ENCODE measurements at places on chromosomes 12 and 14.

DNA sequence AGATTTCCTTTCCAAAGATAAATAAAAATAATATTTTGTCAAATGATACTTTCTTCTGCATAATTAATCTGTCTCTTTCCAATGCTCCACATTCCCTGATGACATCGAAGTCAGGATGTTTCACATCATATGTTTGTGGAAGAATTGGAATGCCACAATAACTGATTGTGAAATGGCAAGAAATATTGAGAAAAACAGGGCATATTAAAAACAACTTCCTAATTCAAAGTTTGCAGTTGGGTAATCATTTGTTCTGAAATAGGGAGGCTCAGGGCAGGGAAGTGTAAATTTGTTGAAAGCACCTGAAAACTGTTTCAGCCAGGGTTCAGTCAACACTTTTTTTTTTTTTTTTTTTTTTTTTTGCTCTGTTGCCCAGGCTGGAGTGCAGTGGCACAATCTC, 50.7 kb downstream of the BCAT1 start:
- DNase-seq, result no peak

DNA sequence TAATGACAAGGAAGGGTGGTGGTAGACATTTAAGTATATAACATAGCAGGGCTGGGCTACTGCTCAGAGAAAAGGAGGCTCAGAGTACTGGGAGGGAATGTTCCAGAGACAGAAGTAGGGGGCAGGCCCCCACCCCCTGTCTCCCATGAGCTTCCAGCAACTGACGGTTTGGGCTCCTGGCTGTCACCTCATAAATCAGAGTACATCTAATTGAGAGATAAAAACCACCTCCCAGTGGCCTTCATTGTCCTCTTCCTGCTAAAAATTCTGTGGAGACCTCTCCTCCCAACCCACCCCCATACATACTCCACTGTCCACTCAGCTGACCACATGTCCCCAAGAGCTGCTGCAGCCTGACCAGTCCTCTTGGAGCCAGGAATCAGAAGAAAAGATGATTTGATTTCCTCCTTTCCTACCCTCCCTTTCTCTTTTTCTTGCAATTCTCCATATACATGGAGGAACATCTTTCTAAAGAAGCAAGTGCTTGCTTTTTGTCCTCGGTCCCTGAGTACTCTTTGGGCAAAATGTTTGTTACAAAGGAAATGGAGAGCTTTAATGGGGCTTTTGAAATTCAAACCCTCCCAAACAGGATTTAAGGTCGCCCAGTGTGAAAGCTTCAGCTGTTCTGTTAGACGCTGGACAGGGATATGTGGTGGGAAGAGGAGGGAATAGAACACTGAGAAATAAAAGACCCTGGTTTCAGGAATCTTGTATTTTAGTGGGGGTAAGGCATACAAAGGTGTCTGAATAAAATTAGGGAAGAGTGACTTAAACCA, 16.4 kb upstream of the KCNA5 start:
- no peak for DNase-seq

- DNase-seq, result no peak
These were observed 200.5 kb downstream of the GXYLT1 start for GRCh38 chr12:41944216-41944615.

- no peak for DNase-seq
These were observed 414.5 kb downstream of the PCNX1 start for GRCh38 chr14:71321574-71322315.

GRCh38 chr12:77167801-77168200, 102.4 kb upstream of the E2F7 start:
- no peak for DNase-seq

GRCh38 chr12:22275843-22276242, 58.7 kb downstream of the ST8SIA1 start:
- peak; percentile 100 for DNase-seq

DNA sequence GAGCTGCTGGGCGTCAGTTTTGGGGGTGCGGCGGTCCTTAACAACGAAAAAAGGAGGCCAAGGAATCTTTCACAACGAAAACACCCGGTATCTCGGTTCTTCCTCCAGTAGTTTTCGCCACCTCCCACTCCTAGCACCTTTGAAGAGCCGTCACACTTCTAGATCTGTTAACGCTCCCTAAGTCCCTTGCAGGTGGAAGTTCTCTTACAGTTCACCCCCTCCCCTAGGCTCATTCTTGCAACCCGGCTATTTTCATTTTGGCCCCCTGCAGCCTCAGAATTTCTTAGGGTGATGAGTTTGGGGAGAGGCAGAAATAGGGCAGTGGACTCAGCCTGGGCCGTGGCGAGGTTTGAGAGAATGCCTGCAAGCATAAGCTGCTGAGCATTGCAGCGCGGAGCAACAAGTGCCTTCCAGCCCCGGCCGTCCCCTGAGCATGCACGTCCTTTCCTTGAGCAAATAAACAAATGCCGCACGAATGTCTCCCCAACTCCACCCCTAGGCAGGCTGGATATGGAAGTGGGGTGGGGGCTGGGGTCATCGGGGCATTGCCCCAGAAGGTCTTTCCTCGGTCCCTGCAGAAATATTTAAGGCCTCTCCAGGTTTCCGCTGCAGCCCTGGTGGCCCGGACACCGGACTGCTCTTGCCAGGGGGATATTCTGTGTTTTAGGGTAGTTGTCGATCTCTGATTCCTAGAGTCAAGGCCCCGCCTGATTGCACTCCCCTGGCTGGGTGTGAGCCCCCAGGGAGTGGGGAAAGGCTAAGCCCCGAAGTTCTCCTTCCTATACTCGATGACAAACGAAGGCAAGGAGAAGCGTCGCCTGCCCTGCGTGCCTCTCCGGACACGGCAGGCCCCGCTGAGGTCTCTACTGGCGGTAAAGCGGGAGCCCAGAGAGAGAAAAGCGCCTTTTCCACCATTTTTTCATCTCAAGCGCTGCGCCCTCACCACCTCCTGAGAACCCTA, 1.6 kb downstream of the RFX4 start:
- DNase-seq, result no peak

- DNase-seq, result no peak
These were observed 1.3 kb downstream of the CHGA start for GRCh38 chr14:92924247-92924646.

DNA sequence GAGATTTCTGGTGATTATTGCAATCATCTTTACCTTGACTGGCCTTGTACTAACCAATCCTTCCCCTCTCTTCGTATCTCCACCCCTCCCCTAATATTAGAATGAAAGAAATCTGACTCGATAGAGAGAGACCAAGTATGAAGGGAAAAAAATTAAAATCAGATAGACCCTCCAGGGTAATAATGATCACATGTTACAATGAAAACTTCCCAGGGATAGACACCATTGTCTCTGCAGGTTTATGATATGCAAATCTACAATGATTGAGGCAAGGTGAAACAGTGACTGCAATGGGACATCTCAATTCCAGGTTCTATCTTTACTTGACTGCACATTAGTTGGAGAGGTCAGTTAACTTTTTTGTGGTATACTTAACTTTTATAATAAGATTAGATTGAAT, 1.5 kb upstream of the NFKBIA start:
- DNase-seq, result no peak

- no peak for DNase-seq
These were observed 289.8 kb downstream of the GRIN2B start for GRCh38 chr12:13691598-13691997.

DNA sequence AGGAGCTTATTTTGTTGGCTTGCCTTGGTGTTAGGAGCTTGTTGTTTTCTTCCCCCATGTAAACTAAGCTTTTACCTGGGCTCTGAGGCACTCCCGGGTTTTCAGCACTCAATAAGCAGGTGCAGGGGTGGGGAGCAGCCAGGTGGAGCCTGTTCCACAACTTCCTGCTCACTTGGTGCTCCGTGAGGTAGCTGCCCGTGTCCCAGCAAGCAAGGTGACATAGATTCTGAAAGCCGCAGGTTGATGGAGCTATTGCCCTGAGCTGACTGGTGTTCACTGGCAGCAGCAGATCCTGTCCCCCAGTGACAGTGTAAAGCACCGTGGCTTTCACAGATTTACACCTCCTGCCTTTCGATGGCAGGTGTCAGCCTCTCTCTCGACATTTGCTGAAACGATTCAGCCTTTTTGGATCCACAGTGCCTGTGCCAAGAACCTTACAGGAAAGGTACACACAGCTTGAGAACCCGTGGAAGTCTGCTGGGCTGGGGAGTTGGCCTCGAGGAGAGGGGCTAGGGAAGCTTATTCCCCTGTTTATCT, 295.7 kb upstream of the FKBP4 start:
- no peak for DNase-seq

DNA sequence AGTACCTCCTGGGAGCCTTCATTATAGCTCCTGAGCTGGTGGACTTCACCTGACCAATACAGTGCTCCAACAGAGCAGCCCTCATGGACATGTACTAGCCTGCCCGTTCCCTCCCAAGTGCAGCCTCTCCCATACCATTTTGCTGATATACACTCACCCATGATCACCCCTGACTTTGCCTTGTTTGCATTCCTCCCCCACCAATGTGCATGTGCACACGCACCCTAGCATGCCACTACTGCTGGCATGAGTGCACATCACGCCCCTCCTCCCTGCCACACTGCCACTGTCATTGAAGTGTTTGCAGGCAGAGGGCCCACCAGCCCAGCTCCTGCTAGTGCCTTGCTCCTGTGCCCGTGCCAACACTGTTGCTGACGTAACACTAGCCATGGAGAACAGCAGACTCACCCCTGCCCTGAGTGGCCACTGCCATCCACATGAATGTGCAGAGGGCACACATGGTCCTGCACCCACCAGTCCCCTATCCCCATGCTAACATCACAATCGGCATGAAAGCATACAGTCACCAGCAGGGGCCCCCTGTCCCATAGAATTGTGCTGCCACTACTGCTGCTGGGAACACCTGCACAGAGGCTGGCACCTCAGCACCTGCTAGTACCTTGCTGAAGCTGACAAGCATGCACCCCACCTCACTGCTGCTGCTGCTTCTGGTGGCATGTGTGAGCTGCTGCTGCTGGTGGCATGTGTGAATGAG, 110.3 kb downstream of the SINHCAF start:
- no peak for DNase-seq

DNA sequence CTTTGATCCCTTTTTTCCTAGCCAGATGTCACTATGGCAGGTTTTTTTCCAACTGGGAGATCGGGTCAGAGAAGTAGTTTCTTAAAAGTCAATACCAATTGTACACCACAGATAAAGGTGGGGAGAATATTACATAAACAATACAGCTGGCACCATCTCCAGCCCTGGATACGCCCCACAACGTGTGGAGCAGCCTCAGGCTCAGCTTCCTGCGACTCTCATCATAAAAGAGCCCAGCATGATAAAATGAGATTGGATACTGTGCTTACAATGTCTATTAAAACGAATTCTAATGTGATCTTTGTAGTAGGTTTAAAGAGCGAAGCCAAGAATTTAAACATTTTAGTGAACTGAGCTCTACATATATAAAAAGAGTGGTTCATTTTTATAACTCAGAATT, 21.5 kb downstream of the EFCAB11 start:
- no peak for DNase-seq

- peak; percentile 33 for DNase-seq
These were observed at the start of gene RERG for GRCh38 chr12:15220915-15221885. Gene RERG (minus strand): TSS chr12:15221417. CDS start chr12:15217489, 3,928 bp downstream.

DNA sequence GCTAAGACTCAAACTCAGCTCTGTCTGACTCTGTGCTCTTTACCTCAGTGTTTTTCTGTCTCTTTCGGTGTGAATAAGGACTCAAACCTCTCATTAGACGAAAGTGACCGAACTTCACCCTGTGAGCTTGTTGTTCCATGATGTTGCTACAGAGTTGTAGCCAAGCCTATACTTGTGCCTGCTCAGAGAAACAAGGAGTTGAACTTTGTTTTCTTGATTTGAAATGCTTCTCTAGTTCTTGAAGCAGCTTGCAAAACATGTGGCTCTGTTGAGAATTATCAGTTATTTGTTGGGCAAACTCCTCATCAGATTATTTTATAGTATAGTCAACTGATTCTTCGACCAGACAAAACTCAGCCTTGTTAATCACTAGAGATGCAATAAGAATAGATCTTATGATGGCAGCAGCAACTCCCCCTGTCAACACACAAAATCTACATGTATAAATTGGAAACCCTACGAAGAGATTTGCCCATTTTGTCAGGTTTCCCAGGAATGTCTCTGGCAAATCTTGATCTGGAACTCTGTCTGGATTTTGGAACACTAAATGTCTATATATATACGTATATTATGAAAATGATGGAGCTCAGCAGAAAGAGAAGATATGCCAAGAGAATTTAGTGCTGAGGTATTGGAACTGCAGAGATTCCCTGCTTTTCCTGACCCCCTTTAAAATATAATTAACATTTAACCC, 146.8 kb downstream of the TTLL5 start:
- DNase-seq, result no peak

DNA sequence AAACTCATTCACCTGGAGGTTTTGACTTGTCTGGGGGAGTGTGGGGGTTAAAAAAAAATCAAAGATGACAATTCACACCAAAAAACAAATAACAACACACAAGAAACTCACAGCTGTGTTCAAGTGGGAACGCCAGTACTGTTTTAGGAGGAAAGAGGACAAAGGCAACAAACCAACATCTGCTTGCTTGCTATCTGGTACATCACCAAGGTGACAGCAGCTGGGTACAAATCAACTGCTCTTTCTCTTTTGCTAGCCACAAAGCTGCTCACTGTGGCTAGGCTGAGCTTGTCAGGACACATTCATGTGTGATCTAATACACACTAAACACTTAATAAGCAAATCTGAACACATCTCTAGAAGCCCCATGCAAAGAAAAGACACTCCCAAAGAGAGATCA, 128.0 kb upstream of the RAP1B start:
- no peak for DNase-seq

- DNase-seq, result peak; percentile 1
These were observed 80.3 kb downstream of the ESRRB start for GRCh38 chr14:76456200-76456599.

DNA sequence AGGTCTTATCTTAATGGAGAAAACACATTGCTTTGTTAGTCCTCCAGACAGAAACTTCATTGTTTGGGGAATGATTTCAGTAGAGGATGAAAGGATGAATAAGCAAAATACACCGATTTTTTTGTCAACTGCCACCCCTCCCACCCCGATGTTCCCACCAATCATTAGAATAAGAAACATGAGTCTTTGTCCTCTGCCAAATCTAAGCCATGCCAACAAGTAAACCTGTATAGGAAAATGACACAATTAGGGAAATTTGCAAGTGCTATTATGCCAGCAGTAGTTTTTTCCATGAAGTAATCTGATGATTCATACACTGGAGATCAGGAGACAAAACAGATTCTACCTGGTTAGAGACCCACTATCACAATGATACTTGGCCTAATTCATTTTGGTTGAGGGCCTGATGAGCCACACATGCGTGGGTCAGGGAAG, 35.9 kb downstream of the FLRT2 start:
- DNase-seq, result no peak

DNA sequence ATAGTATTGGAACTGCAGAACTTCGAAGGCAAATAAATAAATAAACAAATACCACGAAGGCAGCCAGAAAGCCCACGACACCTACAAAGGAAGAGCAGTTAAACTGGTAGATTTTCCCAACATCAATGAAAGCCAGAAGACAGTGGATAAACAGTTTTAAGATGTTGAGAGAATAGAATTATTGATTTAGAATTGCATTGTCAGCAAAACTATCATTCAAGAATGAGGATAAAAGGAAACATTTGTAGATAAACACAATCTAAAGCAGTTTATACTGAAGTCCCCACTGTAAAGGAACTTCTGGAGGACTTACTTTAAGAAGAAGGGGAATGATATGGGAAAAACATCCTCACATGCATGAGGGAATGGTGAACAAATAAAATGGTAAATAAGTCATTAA, 29.5 kb downstream of the CACNA2D4 start:
- DNase-seq, result no peak

- no peak for DNase-seq
These were observed 29.0 kb downstream of the PPFIBP1 start for GRCh38 chr12:27552886-27553560.
